Stimulated activated CD4-positive, alpha-beta T cell treated with anti-CD3 and anti-CD28 coated beads, Interleukin-1b, Interleukin-23, amount 100 ng/mL, for 1 hour (primary cell): ENCODE measurements at places on chromosomes 13 and 19.

DNA sequence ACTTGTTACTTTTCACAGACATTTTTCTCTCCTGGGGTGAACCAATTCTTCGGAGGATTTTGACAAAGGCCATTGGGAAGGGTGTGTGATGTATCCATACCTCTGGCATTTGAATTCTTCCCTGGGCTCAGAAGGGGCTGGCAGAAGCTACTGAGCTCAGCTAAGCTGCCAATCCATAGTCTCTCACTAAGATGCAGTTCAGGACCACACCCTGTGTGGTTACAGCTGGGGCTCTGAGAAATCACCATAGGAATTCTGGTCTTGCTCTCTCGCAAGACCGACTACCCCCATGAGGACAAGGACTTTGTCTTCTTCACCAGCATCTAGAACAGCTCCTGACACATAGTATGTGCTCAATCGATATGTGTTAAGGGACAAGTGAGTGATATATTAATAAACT, 6.0 kb downstream of the C13orf42 start:
- no peak for DNase-seq

GRCh38 chr19:1987197-1988187, 28.0 kb downstream of the BTBD2 start:
- no peak for DNase-seq

DNA sequence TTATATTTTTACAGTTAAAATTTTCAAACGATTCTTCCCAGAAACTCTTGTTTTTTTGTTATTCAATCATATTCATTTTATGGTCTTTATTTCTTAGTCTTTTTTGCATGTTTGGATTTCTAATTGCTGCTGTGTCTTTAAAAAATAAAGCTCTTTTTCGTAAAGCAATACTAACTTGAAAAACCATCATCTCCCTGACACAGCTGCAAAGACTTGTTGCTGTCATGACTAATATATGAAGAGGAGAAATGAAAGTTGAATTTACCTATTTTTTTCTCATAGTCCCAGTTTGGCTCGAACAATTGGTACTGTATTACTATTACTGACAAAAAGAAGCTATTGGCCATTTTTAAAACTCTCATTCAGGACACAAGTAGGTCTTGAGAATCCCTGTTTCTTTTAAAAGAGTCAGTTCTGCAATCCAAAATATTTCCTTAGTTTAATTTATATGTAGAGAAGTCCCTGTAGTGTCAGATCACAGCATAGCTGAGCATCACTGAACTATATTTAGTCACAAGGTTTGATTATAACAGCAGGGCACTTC, 12.1 kb upstream of the SPART start:
- no peak for DNase-seq

DNA sequence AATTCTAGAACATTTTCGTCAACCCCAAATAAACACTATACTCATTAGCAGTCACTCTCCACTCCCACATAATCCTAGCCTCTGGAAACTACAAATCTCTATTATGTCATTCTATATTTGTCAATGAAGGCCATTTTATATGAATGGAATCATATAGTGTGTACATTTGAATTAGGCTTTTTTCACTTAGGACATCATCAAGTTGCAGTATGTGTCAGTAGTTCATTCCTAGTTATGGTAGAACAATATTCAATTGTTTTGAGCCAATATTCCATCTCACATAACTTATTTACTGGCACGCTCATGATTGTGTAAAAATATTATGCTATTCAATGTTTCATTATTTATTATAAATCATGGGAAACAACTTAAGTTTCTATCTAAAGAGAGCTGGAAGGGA, 1610.4 kb upstream of the MIR17HG start:
- no peak for DNase-seq

GRCh38 chr13:31742097-31742734, 2.9 kb downstream of the RXFP2 start:
- peak; percentile 17 for DNase-seq

DNA sequence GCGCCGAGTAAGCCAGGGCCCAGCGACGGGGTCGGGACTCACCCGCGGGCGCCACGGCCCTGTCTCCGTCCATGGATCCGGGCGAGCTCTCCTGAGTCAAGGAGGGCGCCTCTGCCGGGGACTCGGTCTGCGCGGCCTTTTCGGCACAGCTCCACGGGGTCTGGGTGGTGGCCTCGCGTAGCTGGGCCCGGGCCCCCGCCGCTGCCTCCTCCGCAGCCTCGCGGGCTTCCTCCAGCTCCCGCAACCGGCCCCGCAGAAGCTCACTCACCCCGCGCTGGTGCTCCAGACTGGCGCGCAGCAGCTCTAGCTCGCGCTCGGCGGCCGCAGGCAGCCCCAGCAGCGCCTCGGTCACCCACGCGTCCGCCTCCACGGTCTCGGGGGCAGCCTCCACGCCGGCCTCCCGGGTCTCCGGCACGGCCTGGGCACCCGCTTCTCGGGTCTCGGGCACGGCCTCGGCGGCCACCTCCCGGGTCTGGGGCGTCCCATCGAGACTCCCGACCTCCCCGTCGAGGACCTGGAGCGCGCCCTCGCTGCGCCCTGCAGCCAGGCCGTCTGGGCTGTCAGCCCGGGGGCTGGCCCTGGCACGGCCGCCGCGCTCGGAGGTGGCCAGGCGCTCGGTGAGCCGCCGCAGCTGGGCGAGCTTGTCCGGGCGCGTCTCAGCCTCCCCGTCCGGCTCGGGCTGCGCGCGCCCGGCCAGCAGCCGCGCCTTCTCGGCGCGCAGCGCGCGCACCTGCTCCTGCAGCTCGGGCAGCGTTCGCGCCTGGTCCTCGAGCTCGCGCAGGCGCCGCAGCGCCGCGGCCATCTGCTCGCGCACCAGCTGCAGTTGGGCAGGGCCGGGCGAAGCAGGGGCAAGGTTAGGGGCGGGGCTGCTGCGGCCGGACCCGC, 8.4 kb downstream of the KANK3 start:
- no peak for DNase-seq

DNA sequence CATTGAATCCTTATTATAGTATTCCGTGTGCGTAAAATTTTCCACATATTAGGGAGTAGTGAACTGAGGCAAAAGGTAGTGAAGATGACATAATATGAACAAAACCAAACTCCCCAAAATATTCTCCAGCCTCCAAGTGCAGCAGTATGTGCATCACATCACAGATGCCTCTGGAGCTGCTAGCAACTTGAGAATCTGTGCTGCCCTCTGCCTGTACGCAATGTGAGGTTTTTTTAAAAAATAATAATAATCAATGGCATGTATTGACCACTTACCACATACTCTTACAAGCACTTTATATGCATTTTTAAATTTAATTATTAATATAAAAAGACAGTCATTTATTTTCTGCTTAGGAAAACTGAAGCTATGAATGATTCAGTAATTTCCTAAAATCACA, 583.0 kb upstream of the SPRY2 start:
- DNase-seq = no peak

DNA sequence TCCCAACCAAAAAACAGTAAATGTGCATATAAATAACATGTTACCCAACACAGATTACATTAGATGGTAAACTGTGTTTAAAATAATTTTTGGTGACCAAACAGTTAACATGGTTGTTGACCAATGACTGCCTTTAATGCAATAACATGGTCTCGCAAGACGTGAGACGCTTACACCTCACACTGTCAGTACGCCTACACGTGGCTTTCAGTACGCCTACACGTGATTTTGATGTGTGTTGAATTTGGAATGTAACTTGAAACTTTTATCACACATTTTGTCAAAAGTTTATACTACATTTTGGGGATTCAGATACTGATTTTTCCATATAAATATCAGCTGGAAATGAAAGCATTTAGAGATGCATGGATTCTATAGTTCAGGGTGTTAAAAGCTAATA, 32.0 kb downstream of the SLC7A9 start:
- no peak for DNase-seq

DNA sequence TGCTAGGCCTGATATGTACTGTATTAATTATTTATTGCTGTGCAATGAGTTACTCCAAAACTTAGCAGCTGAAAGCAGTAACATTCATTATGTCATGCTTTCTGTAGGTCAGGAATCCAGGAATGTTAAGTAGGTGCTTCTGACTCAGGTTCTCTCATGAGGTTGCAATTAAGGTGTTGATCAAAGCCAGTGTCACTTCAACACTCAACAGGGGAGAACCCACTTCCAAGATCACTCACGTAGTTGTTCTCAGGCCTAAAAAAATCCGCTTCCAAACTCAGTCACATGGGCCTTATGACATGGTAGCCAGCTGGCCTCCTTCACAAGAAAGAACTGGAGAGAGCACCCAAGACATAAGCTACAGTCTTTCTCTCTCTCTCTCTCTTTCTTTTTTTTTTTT, 211.1 kb upstream of the NBEA start:
- no peak for DNase-seq

GRCh38 chr13:108915095-108915633, 285.8 kb downstream of the MYO16 start:
- no peak for DNase-seq

GRCh38 chr19:12789904-12790619, 1.2 kb upstream of the JUNB start:
- peak; percentile 86 for DNase-seq

GRCh38 chr19:52679598-52679997, 41.4 kb upstream of the ZNF83 start:
- DNase-seq = no peak

GRCh38 chr13:21742096-21742495, 71.2 kb downstream of the FGF9 start:
- DNase-seq = no peak

- peak; percentile 41 for DNase-seq
Measured at GRCh38 chr19:35742121-35742724, at the start of gene IGFLR1. TSS of gene IGFLR1 (minus strand) at chr19:35742452. CDS start at chr19:35741180, 1,272 bp downstream.

DNA sequence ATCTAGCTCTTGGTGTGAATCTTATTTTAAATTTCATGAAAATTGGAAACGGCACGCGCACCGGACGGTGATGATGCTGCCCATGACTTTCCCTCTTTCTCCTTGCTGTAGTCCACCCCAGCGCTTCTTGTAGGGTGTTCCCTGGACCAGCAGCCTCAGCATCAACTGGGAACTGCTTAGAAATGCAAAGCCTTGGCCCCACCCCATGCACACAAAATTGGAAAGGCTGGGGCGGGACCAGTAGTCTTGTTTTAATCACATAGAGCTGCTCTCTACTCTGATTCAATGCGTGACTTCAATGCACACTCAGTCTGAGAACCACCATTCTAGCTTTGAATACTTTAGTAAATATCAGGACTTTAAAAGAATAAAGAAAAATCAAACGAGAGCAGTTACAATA, 427.1 kb downstream of the EFNB2 start:
- DNase-seq = no peak

GRCh38 chr19:48757741-48758144, 2.4 kb downstream of the FGF21 start:
- no peak for DNase-seq

DNA sequence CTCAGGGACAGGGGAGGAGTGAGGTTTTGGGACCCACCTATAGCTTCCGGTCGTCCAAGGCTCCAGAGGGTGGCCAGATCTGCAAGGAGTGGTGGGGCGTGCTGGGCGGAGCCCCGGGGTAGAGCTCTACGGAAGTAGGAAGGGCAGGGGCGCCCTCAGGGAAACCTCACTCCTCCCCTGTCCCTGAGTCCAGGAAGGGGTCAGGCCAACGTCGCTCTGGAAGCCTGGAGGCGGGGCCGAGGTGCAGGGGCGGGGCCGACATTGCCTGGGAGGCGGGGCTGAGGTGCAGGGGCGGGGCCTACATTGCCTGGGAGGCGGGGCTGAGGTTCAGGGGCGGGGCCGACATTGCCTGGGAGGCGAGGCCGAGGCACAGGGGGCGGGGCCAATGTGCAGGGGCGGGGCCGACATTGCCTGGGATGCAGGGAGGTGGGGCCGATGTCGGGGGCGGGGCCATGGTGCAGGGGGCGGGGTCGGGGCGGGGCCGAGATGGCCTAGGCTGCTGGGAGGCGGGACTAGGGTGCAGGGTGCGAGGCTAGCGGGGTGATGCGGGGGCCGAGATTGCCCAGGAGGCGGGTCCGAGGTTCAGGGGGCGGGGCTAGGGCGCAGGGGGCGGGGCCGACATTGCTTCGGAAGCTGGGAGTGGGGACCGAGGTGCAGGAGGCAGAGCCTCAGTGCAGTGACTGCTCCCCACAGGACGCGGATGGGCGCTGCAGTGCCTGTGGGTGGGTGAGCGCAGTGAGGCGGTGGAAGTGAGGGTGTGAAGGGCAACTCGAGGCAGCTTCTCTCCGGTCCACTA, 4.9 kb upstream of the PALM start:
- peak; percentile 41 for DNase-seq

GRCh38 chr13:114092468-114092867, 40.0 kb downstream of the RASA3 start:
- no peak for DNase-seq

DNA sequence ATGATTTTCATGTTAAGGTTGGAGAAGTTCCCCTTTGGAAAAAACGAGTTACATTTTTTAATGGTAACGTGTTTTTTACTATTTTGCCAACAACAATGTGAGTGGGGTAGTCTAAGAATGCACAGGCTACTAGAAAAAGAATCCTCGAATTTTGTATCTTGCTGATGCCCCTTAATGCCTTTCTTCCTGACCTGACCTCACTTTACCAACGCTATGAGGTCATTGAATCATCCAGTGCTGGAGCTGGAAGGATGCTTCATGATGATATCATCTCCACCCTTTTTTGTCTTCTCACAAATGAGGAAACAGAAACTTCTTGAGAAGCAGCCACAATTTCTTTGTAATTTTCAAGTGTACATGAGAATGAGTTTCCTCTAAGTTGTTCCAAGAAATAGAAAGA, 8.2 kb upstream of the UBL3 start:
- no peak for DNase-seq

- DNase-seq = peak; percentile 67
Measured at GRCh38 chr19:41327576-41328156, 17.7 kb downstream of the CCDC97 start.

DNA sequence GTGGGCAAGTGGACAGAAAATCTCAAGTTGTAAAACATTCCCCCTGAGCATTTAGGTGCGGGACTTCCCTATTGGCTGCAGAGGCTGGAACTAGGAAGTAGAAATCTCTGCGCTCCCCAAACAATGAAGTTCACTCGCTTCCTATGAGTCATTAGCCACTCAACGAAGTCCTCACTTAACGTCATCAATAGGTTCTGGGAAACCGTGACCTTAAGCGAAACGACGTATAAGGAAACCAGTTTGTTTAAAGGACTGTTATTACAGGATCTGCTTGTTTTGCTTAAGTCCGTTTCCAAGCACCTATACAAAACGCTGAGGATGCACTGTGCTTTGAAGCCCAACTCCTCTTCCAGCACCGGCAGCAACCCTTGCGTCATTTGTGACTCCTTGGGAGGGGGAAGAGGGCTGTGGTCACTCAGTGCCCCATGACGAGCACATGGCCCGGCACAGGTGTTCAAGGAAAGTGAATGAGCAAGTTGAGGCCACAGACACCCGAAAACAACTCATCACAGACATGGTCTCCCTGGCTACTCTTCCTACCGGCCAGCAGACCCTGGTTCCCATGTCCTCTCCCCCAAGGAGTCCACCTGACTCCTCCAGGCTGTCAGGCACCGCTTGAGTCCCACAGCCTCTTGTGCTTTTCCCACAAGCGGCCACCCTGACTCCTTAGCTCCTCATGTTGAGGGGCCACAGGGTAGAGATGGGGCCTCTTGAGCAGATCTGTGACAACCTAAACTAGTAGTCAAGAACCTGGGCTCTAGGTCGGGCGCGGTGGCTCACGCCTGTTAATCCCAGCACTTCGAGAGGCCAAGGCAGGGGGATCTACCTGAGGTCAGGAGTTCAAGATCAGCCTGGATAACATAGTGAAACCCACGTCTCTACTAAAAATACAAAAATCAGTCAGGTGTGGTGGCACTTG, 4.8 kb downstream of the RPS16 start:
- DNase-seq = no peak
